Hematopoietic multipotent progenitor cell (in vitro differentiated cells): ENCODE measurements at places on chromosomes 7 and 10. TPM values are rescaled to one million over a fixed set of nuclear protein-coding genes. Genes with fewer than 3 reads are reported as not detected.

The NYAP1 gene
- under 0.01 TPM for total RNA-seq

The FGFR2 gene
- total RNA-seq = not detected

The SLC13A4 gene
- total RNA-seq = not detected

The NRP1 gene
- under 0.01 TPM for total RNA-seq

The ZCWPW1 gene
- total RNA-seq = 2.4 TPM

The GIMAP2 gene
- total RNA-seq = 110 TPM

The LRIT1 gene
- not detected for total RNA-seq

The ASB15 gene
- under 0.01 TPM for total RNA-seq

The FGFBP3 gene
- total RNA-seq = 1.3 TPM

The NOS3 gene
- total RNA-seq = 0.27 TPM

The GIMAP4 gene
- 1.3 TPM for total RNA-seq

The CHST12 gene
- total RNA-seq = 29.6 TPM

The TSPAN12 gene
- 0.81 TPM for total RNA-seq

The FAM241B gene
- total RNA-seq = 1.3 TPM

The SHH gene
- total RNA-seq = under 0.01 TPM

The CASP7 gene
- 8.6 TPM for total RNA-seq

The SPDYE18 gene
- total RNA-seq = 0.54 TPM

The MBL2 gene
- not detected for total RNA-seq

The ZNF804B gene
- total RNA-seq = 0.27 TPM

The ITPRID1 gene
- not detected for total RNA-seq

The C10orf143 gene
- total RNA-seq = 1.3 TPM

The MALRD1 gene
- 35.5 TPM for total RNA-seq

The CDC14C gene
- total RNA-seq = not detected

The RAB19 gene
- total RNA-seq = 3.2 TPM

The SPOCK2 gene
- 31.0 TPM for total RNA-seq

The CLDN3 gene
- total RNA-seq = not detected

The GPR37 gene
- total RNA-seq = under 0.01 TPM

The CTAGE15 gene
- under 0.01 TPM for total RNA-seq

The SKIDA1 gene
- total RNA-seq = 1.1 TPM

The SFRP4 gene
- 0.27 TPM for total RNA-seq

The CASD1 gene
- 12.7 TPM for total RNA-seq

The MTURN gene
- total RNA-seq = 141 TPM

The NT5C3A gene
- total RNA-seq = 16.7 TPM

The KIF11 gene
- total RNA-seq = 1.6 TPM

The PILRA gene
- 2.2 TPM for total RNA-seq

The SH2D4B gene
- total RNA-seq = under 0.01 TPM

The ZNF488 gene
- 0.27 TPM for total RNA-seq

The DIP2C gene
- total RNA-seq = 0.27 TPM

The IL6 gene
- under 0.01 TPM for total RNA-seq

The AKR1C4 gene
- not detected for total RNA-seq

The PLXNA4 gene
- total RNA-seq = 0.27 TPM

The ETV1 gene
- total RNA-seq = 0.27 TPM

The GLI3 gene
- 0.27 TPM for total RNA-seq
